ENCODE measurements at places on chromosomes 3 and 15. TPM values are rescaled to one million over a fixed set of nuclear protein-coding genes. Genes with fewer than 3 reads are reported as not detected.

The CCR4 gene
- total RNA-seq = not detected

The ACKR4 gene
- total RNA-seq = 33.6 TPM

The P2RY14 gene
- not detected for total RNA-seq

The SENP2 gene
- total RNA-seq = 40.6 TPM

The APOD gene
- total RNA-seq = 1.6 TPM

The C15orf62 gene
- total RNA-seq = 0.15 TPM

The TM4SF4 gene
- total RNA-seq = 0.15 TPM

The FAM107A gene
- under 0.01 TPM for total RNA-seq

The LRIG1 gene
- total RNA-seq = 48.7 TPM

The ACOX2 gene
- 26.5 TPM for total RNA-seq

The CCDC54 gene
- not detected for total RNA-seq

The RPL15 gene
- total RNA-seq = 2,472 TPM

The KIF23 gene
- total RNA-seq = 5.1 TPM

The HYPK gene
- 5.1 TPM for total RNA-seq

The ATP13A4 gene
- 0.33 TPM for total RNA-seq

The KLF15 gene
- total RNA-seq = 4.1 TPM

The DBR1 gene
- total RNA-seq = 14.4 TPM

The GOLGA6D gene
- not detected for total RNA-seq

The NEK10 gene
- 38.5 TPM for total RNA-seq

The IQCH gene
- total RNA-seq = 8.7 TPM

The P2RY1 gene
- total RNA-seq = 4.0 TPM

The CKMT1A gene
- total RNA-seq = not detected

The HYAL1 gene
- 6.1 TPM for total RNA-seq

The EFHB gene
- 0.17 TPM for total RNA-seq

The SERPINI1 gene
- 4.5 TPM for total RNA-seq

The REC114 gene
- not detected for total RNA-seq

The ZNF619 gene
- 8.1 TPM for total RNA-seq

The FOXL2 gene
- not detected for total RNA-seq

The TM4SF18 gene
- total RNA-seq = 0.44 TPM

The CEP152 gene
- 10.1 TPM for total RNA-seq

The BDH1 gene
- total RNA-seq = 1.7 TPM

The CGGBP1 gene
- 65.9 TPM for total RNA-seq

The TUSC2 gene
- total RNA-seq = 11.2 TPM

The LDHAL6B gene
- not detected for total RNA-seq

The SCAANT1 gene
- total RNA-seq = not detected

The GASK1A gene
- 4.5 TPM for total RNA-seq

The LYZL4 gene
- not detected for total RNA-seq

The ALCAM gene
- 133 TPM for total RNA-seq

The CNTN3 gene
- 1.7 TPM for total RNA-seq

The TRH gene
- not detected for total RNA-seq

The GHRL gene
- not detected for total RNA-seq

The FANCD2OS gene
- total RNA-seq = not detected

Measured in smooth muscle cell of trachea (primary cell).